Urothelium cell line (cell line): ENCODE measurements at places on chromosomes 2 and 18.

- DNase-seq: no peak
Observed at GRCh38 chr18:598124-598589, 1.4 kb downstream of the CLUL1 start.

DNA sequence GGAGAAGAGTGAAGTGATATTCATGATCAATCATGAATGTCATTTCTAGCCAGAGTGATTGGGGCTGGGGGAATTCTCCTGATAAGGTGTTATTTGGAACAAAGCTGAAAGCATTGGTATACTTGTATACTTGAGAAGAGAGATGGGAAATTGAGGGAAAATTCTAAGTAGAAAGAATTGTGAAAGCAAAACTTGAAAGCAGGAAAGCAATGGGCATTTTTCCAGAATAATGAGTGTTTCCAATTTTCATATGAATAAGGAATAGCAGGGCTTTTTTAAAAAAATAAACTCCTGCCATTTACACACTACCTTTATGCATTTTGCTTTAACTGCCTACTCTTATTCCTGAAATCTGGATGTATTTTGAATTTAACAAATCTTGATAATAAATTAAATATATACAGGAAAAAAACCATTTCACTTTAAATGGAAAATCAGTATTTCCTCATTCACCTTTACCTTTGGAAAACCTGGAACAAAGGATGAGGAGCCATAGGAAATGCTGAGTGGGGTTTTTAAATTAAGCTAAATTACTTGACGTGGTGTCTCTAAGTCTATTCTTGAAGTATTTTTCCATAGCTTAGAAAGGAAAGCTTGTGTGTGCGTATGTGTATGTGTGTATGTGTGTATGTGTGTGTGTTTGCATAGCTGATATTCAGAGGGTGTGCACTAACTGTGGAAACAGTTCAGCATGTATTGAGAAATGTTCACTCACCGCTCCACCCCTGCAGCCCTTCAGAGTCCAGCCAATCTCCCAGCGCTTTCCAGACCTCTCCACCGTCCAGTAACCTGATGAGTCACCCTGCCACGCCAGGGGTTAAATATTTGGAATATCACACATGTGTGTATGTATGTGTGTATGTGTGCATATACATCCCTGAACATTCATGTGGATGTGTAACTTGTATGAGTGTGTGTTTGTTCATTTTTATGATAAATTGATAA is 427.3 kb downstream of the THSD7B start:
- no peak for DNase-seq

GRCh38 chr18:70653671-70654070 is 364.8 kb downstream of the SOCS6 start:
- DNase-seq: no peak

DNA sequence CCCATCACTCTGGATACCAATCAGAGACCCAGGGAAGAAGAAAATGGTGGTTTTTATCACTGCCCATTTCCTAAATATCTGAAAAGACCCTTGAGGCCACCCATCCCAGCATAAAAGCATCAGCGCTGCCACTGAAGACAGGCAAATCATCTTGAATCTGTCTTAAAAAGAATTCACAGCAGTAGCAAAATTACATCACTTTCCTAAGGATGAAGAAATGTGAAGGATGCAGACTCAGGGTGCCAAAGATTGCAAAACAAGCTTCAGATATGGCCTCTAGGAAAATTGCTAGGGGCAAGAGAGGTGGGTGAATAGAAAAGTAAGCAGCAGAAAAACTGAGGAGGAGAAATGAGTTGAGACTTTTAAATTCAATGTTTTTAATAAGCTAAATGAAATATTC is 70.0 kb downstream of the SLC25A12 start:
- no peak for DNase-seq
